Ascending aorta (tissue), 2 donors: ENCODE measurements at places on chromosomes 7 and 10.
A peak's percentile ranks its signal among the peaks of the same experiment; 100 is the strongest.

- H3K4me3 ChIP-seq, result no peak overlapping the region
- no peak for DNase-seq
- no peaks in the 10 kb centered on the region for H3K4me1 ChIP-seq
- no peaks in the 10 kb centered on the region for H3K36me3 ChIP-seq
- H3K27me3 ChIP-seq, result no peaks in the 10 kb centered on the region
Measured at GRCh38 chr10:58740620-58741369, 228.1 kb downstream of the BICC1 start.

GRCh38 chr10:104809288-104810090, 168.4 kb downstream of the SORCS3 start:
- DNase-seq, result no peak
- H3K27ac ChIP-seq, result no peak overlapping the region
- no peaks in the 10 kb centered on the region for H3K4me1 ChIP-seq

DNA sequence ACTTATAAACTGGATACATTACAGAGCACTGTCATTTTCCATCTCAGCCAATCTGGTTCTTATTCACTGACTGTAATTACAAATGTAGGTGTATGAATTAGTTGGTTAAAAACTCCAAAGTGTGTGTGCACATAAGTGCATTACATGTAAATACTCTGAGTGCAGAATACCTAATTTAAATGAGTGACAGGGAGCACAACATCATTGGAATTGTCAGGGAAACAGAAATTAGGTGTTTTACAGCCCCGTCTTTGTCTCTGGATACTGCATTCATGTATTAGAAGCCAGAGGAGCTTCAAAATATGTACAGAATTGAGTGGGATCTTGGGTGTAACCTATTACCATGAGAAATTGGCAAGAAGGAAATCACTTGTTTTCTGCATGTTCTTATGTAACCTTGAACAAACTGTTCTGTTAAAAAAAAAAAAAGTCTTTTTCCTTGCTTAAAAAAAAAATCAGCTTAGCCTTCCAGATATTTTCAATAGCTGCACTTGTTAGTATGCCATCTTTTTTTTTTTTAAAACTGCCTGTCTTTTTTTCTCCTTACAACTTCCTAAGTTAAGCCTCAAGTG, 31.1 kb downstream of the CELF2 start:
- no peak overlapping the region for H3K4me3 ChIP-seq
- H3K36me3 ChIP-seq, result no peaks in the 10 kb centered on the region

GRCh38 chr7:22589641-22590201, 89.7 kb upstream of the STEAP1B start:
- peak overlapping the region; percentile 52 for H3K4me3 ChIP-seq
- H3K36me3 ChIP-seq, result no peaks in the 10 kb centered on the region
- peaks cover 19% of the 10 kb centered on the region for H3K4me1 ChIP-seq
- no peaks in the 10 kb centered on the region for H3K27me3 ChIP-seq
- peak overlapping the region; percentile 80 for H3K27ac ChIP-seq
- DNase-seq, result no peak

DNA sequence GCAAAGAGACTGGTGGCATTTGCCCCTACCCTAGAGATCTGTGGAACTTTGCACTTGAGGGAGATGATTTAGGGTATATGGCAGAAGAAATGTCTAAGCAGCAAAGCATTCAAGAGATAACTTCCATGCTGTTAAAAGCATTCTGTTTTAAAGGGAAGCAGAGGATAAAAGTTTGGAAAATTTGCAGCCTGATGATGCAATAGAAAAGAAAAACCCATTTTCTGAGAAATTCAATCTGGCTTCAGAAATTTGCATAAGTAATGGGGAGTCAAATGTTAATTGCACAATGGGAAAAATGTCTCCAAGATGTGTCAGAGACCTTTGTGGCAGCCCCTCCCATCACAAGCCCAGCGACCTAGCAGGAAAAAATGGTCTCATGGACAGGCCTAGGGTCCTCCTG, 361.7 kb downstream of the ANKRD7 start:
- no peak for DNase-seq
- no peak overlapping the region for H3K27ac ChIP-seq

- H3K4me1 ChIP-seq, result no peaks in the 10 kb centered on the region
- DNase-seq, result no peak
- no peak overlapping the region for H3K4me3 ChIP-seq
- no peaks in the 10 kb centered on the region for H3K36me3 ChIP-seq
- no peaks in the 10 kb centered on the region for H3K27me3 ChIP-seq
- no peak overlapping the region for H3K27ac ChIP-seq
Measured at GRCh38 chr10:17790651-17791050, 18.5 kb upstream of the MRC1 start.

DNA sequence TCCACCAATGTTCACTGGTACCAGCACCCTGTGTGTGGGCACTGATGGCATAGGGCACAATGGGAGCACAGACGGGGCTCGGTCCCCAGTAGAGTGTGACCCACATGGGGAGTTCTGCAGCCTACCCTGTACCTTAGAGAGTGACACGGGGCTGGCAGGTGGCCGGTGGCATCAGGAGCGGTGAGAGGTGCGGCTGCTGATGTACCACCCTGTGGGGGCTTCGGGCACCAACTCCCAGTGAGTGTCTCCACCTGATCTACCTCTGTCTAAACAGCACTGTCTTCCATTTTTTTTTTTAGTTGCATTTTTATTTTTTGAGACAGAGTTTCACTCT, 4.1 kb downstream of the JAKMIP3 start:
- no peak for DNase-seq
- no peaks in the 10 kb centered on the region for H3K4me1 ChIP-seq
- no peak overlapping the region for H3K4me3 ChIP-seq
- no peaks in the 10 kb centered on the region for H3K27me3 ChIP-seq
- no peak overlapping the region for H3K27ac ChIP-seq
- H3K36me3 ChIP-seq, result no peaks in the 10 kb centered on the region

- H3K27me3 ChIP-seq, result no peaks in the 10 kb centered on the region
- H3K36me3 ChIP-seq, result no peaks in the 10 kb centered on the region
Measured at GRCh38 chr10:72616716-72617115, 9.2 kb downstream of the MICU1 start.

- H3K36me3 ChIP-seq, result no peaks in the 10 kb centered on the region
- peak overlapping the region; percentile 82 for H3K27ac ChIP-seq
- peaks cover 61% of the 10 kb centered on the region for H3K4me1 ChIP-seq
- no peak for DNase-seq
- H3K4me3 ChIP-seq, result peak overlapping the region; percentile 31
- no peaks in the 10 kb centered on the region for H3K27me3 ChIP-seq
Measured at GRCh38 chr10:44962870-44963738, 3.5 kb downstream of the RASSF4 start.

GRCh38 chr10:28434063-28434462, 98.9 kb upstream of the WAC start:
- H3K27me3 ChIP-seq, result no peaks in the 10 kb centered on the region
- DNase-seq, result no peak
- H3K36me3 ChIP-seq, result no peaks in the 10 kb centered on the region
- H3K27ac ChIP-seq, result no peak overlapping the region

DNA sequence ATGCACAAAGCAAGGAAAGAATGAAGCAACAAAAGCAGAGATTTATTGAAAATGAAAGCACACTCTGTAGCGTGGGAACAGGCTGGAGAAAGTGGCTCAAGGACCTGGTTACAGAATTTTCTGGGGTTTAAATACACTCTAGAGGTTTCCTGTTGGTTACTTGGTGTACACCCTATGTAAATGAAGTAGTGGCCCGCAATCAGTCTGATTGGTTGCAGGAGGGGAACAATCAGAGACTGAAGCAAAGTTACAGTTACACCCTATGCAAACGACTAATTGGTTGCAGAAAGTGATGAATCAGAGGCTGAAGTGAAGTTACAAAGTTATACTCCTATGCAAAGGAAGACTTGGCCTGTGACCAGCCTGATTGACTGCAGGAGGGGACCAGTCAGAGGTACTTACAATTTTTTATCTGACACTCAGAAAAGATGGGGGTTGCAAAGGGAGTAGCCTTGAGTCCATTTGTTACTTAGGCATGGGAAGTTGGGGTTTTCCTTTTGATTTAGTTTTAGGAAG, 3.6 kb upstream of the MTPN start:
- no peak overlapping the region for H3K4me3 ChIP-seq
- no peaks in the 10 kb centered on the region for H3K36me3 ChIP-seq
- DNase-seq, result no peak
- H3K27ac ChIP-seq, result peak overlapping the region; percentile 31
- H3K27me3 ChIP-seq, result no peaks in the 10 kb centered on the region

DNA sequence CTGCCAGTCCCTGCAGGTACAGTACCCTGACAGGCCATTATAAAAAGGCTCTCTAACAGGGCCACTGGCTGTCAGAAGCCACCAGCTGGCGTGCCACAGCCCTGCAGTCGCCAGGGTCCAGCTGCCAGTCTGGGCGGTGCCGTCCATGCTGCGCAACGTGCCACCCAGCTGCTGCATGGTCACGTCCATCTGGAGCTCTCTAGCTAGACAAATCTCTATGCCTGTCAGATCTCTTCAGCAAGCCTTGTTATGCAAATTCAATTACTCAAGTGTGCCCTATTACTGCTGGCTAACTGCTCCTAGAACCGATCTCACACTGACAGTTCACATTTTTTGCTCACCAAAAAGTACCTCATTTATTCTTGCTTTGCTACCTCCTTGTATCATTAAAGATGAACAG, 75.9 kb downstream of the HIBADH start:
- H3K4me1 ChIP-seq, result no peaks in the 10 kb centered on the region
- H3K27me3 ChIP-seq, result no peaks in the 10 kb centered on the region
- no peaks in the 10 kb centered on the region for H3K36me3 ChIP-seq
- DNase-seq, result no peak
- H3K4me3 ChIP-seq, result no peak overlapping the region
- H3K27ac ChIP-seq, result no peak overlapping the region

GRCh38 chr10:17031637-17032635, 97.7 kb downstream of the CUBN start:
- no peaks in the 10 kb centered on the region for H3K27me3 ChIP-seq
- no peak for DNase-seq
- no peaks in the 10 kb centered on the region for H3K36me3 ChIP-seq
- no peak overlapping the region for H3K27ac ChIP-seq
- no peak overlapping the region for H3K4me3 ChIP-seq
- no peaks in the 10 kb centered on the region for H3K4me1 ChIP-seq

DNA sequence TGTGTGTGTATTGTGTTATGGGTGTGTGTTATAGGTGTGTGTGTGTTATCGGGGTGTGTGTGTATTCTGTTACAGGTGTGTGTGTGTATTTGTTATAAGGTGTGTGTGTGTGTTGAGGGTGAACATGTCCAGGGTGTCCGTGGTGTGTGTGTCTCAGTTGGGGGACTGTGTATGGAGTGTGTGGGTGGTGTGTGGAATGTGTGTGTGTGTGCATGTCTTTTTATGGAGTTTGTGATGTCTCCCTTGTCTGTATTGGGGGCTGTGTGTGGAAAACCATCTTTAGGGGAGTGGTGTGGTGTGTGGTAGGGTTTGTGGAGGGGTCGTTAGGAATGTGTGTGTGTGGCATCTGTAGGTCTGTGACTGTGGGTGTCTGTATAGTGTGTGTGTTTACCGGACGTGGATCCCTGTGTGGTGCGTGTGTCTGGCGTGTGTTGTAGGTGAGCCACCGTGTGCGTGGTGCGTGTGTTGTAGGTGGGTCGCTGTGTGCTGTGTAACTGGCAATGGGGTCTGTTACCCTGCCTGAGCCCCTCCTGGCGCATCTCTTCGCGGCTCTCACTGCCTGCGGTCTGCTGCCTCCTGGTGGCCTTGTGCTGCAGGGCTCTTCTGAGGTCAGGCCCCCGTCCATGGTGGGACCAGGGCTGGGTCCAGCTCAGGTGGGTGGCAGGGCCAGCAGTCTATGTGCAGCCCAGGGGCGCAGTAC, 61.7 kb downstream of the PALD1 start:
- H3K4me1 ChIP-seq, result no peaks in the 10 kb centered on the region
- H3K27ac ChIP-seq, result no peak overlapping the region
- no peak for DNase-seq
- H3K27me3 ChIP-seq, result no peaks in the 10 kb centered on the region
- no peak overlapping the region for H3K4me3 ChIP-seq

- no peak overlapping the region for H3K4me3 ChIP-seq
- DNase-seq, result no peak
- H3K4me1 ChIP-seq, result no peaks in the 10 kb centered on the region
- H3K27ac ChIP-seq, result no peak overlapping the region
Measured at GRCh38 chr10:105797234-105797890, 1156.3 kb downstream of the SORCS3 start.

DNA sequence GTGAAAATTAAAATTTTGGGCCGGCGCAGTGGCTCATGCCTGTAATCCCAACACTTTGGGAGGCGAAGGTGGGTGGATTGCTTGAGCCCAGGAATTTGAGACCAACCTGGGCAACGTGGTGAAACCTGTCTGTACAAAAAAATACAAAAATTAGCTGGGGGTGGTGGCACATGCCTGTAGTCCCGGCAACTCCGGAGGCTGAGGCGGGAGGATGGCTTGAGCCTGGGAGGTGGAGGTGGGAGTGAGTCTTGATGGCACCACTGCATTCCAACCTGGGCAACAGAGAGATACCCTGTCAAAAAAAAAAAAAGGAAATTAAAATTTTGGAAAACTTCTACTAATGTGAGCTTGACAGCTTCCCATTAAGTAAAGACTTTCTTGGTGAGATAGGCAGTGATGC, 3.1 kb downstream of the SRRT start:
- no peak for DNase-seq
- H3K4me3 ChIP-seq, result no peak overlapping the region
- H3K4me1 ChIP-seq, result peaks cover 13% of the 10 kb centered on the region

DNA sequence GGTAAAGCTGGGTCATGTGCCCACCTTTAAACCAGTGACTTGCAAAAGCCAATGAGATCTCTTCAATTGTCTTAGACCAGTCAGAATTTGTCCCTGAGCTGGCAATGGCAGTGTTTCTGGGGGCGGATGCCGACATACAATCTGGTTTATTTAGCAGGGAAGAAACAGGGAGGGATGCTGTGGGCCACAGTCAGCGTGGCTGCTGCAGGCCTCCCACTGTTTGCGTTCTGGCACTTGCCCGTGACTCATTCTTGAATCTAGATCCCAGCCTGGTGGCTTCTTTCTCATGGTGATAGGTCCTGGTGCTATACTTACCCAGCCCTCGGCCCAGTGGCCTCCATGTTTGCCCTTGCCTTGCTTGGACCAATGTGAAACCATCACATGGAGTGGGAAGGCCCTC, 3.1 kb upstream of the CPA1 start:
- H3K27ac ChIP-seq, result no peak overlapping the region
- no peaks in the 10 kb centered on the region for H3K27me3 ChIP-seq
- H3K4me1 ChIP-seq, result peaks cover 24% of the 10 kb centered on the region
- H3K4me3 ChIP-seq, result no peak overlapping the region
- H3K36me3 ChIP-seq, result no peaks in the 10 kb centered on the region
- no peak for DNase-seq

- H3K36me3 ChIP-seq, result no peaks in the 10 kb centered on the region
- no peak for DNase-seq
- H3K27ac ChIP-seq, result peak overlapping the region; percentile 90
Measured at GRCh38 chr10:10796774-10797415, 220.8 kb upstream of the CELF2 start.

DNA sequence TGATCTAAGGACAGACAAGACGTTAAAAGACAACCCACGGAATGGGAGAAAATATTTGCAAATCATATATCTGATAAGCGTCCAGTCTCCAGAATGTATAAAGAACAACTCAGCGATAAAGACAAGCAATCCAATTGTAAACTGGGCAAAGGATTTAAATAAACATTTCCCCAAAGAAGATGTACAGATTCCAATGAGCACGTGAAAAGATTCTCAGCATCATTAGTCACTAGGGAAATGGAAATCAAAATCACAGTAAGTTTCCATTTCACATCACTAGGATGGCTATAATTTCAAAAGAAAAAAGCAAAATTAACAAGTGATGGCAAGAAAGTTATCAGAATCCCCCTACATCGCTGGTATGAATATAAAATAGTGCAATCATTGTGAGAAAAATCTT, 316.1 kb downstream of the SFMBT2 start:
- no peak overlapping the region for H3K27ac ChIP-seq

GRCh38 chr7:148180075-148180474, 410.5 kb upstream of the C7orf33 start:
- DNase-seq, result no peak
- no peak overlapping the region for H3K27ac ChIP-seq
- H3K4me1 ChIP-seq, result no peaks in the 10 kb centered on the region
- H3K4me3 ChIP-seq, result no peak overlapping the region
- no peaks in the 10 kb centered on the region for H3K27me3 ChIP-seq
